ENCODE measurements at places on chromosomes 7 and 10. TPM values are rescaled to one million over a fixed set of nuclear protein-coding genes. Genes with fewer than 3 reads are reported as not detected.

RHOBTB1 gene
- 15.6 TPM for total RNA-seq

FAM25A gene
- 0.52 TPM for total RNA-seq

CYP2W1 gene
- not detected for total RNA-seq

GNA12 gene
- total RNA-seq: 39.5 TPM

UFSP1 gene
- total RNA-seq: 4.3 TPM

TUBB8 gene
- 0.22 TPM for total RNA-seq

OR2A1 gene
- not detected for total RNA-seq

TBX20 gene
- 1.9 TPM for total RNA-seq

KCNH2 gene
- total RNA-seq: 3.3 TPM

TRPV5 gene
- not detected for total RNA-seq

TBRG4 gene
- 108 TPM for total RNA-seq

NACAD gene
- 0.31 TPM for total RNA-seq

ENTPD1 gene
- total RNA-seq: not detected

LRIT1 gene
- total RNA-seq: not detected

FGFBP3 gene
- 2.5 TPM for total RNA-seq

IFIT1B gene
- not detected for total RNA-seq

GUSB gene
- 33.8 TPM for total RNA-seq

OR2A42 gene
- not detected for total RNA-seq

AKR1D1 gene
- not detected for total RNA-seq

GARIN1A gene
- 0.38 TPM for total RNA-seq

GIMAP8 gene
- not detected for total RNA-seq

RNF32 gene
- total RNA-seq: 1.3 TPM

PDK4 gene
- total RNA-seq: 25.7 TPM

OR2A7 gene
- not detected for total RNA-seq

SEMA3E gene
- 1.7 TPM for total RNA-seq

CPA2 gene
- 0.30 TPM for total RNA-seq

HKDC1 gene
- 11.8 TPM for total RNA-seq

LIPF gene
- not detected for total RNA-seq

DGKB gene
- total RNA-seq: not detected

TMEM213 gene
- not detected for total RNA-seq

HOXA3 gene
- total RNA-seq: 5.6 TPM

PTF1A gene
- not detected for total RNA-seq

PDE1C gene
- 2.5 TPM for total RNA-seq

PTPRZ1 gene
- not detected for total RNA-seq

CCL24 gene
- not detected for total RNA-seq

DPP6 gene
- total RNA-seq: not detected

NPY4R gene
- 41.9 TPM for total RNA-seq

IGF2BP3 gene
- 24.4 TPM for total RNA-seq

OIT3 gene
- total RNA-seq: not detected

SLC26A4 gene
- 0.10 TPM for total RNA-seq

GPER1 gene
- total RNA-seq: 1.2 TPM

CYP3A5 gene
- total RNA-seq: 2.2 TPM

KCNMA1 gene
- 43.5 TPM for total RNA-seq

PIP gene
- 0.64 TPM for total RNA-seq

FAM221A gene
- total RNA-seq: 0.55 TPM

MMP21 gene
- total RNA-seq: 0.05 TPM

All from A549 treated with Hydrocortisone at 1 μM for 4 hours (cell line).